Hippocampal formation (tissue), 2 donors: ENCODE measurements at places on chromosomes 5 and 9.

GRCh38 chr5:555058-555623 is 30.9 kb upstream of the SLC9A3 start:
- no peak for DNase-seq

DNA sequence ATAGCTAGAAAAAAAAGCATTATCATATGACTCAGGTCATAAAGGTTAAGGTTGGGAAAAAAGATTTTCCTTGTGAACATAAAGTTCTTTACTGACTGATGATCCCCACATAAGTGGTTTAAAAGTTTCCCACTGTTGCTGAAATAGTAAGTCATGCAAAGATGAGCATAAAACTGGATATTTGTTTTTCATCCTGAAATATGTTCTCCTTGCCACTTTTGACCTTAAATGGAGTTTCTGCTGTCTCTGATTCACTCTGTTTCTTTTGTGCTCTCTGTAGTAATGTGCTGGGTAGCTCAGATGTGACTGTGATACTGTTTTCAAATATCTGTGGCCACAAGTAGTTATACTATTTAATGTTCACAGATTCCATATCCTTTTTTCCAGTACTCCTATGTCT is 162.5 kb upstream of the GAS1 start:
- DNase-seq, result no peak

- DNase-seq, result no peak
These were observed 13.9 kb upstream of the FNIP1 start for GRCh38 chr5:131810510-131811249.

GRCh38 chr9:83588256-83588655 is 34.7 kb upstream of the IDNK start:
- DNase-seq, result no peak

DNA sequence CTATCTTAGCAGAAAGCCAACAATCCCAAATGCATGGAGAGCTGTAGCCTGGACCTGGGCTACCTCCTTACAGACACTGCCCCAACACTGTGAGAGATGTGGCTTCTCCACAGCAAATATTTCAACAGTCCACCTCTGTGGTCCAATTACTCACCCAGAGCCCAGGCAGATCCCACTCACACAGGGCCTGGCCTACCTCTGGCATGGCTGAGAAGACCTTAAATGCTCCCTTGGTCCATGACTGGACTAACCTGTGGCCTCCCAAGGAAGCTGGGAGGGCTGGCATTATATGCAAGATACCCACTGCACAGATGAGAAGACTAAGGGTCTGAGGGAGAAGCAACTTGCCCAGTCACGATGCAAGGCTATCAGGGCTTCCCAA is 22.8 kb upstream of the SLC25A51 start:
- DNase-seq, result no peak

DNA sequence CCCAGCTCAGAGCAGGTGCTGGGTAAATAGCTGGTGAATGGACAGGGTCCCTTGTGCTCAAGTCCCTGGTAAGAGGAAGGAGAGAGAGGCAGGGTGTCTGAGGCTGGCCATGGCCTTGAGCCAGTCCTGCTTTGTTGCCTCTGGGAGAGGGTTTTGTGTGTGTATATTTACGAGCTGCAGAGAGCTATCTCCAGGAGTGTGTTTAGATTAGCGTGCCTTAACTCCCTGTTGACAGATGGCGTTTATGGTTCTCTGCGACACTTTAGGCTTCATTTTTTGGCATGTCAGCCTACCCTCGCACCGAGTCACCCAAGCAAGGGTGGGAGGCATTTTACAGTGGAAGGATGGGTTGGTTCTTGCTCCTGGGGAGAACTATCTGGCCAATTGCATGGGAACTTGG is 22.2 kb downstream of the HMCN2 start:
- DNase-seq, result no peak

DNA sequence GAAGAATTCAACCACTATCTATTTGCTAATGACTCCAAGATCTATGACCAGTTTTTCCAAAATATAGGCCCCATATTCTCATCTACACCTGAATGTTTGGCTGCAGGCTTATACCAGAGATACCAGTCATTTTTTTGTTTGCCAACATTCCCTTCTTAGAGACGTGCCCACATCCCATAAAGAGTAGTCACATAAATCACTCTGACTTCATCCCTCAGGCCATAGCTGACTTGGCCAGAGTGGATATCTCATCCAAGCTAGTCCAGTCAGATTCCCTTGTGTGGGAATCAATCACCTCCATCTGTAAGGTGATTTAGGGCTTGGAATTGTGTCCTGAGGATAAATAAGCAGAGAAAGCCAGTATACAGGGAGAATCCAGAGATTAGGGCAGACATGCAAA is 124.3 kb upstream of the SLC24A2 start:
- no peak for DNase-seq

- no peak for DNase-seq
These were observed 59.1 kb upstream of the SH3GL2 start for GRCh38 chr9:17519761-17520160.

- no peak for DNase-seq
These were observed 143.9 kb downstream of the OR2K2 start for GRCh38 chr9:111186021-111186530.

GRCh38 chr9:86703346-86703745 is 244.0 kb downstream of the GAS1 start:
- no peak for DNase-seq

DNA sequence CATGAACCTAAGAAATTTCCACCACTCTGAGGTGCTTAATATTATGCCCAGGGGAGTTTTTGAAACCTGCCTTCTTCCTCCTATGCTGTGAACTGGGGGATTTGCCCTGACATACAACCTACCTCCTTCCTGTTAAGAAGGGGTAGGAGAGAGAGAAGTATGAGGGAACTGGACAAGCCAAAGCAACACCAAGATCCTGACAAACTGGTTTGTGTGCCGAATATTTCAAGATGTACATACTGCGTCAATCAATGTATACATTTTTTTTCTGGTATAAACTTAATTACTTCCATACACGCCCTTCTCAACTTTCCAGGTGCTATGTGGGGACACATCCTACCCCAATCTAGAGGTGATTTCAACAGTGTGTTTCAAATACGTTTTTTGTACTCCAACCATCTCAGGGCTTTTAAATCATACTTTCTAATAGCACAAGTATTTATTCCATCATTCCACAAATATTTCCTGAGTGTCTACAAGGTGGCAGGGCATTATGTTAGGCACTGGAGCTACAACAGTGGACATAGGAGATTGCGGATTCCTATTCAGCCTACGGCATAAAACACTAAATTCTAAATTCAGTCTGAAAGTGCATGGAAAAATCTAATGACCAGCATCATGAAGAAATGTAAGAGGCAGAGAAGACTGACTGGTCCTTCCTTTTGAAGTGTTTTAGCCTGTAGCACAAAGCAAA is 70.1 kb upstream of the IFNK start:
- no peak for DNase-seq

GRCh38 chr5:102971676-102972293 is 148.2 kb downstream of the GIN1 start:
- DNase-seq, result no peak

GRCh38 chr5:149030838-149031397 is 31.9 kb downstream of the SH3TC2 start:
- DNase-seq, result no peak

DNA sequence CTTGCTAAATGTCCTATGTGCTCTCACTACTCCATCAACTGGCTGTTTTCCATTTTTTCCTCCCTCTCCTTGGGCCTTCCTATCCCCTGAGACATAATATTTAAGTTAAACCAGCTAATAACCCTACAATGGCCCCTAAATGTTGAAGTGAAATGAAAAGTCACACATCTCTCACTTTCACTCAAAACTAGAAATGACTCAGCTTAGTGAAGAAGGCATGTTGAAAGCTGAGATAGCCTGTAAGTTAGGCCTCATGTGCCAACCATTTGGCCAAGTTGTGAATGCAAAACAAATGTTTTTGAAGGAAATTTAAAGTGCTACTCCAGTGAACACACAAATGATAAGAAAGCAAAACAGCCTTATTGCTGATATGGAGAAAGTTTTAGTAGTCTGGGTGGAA is 48.8 kb upstream of the CDH10 start:
- DNase-seq, result no peak

GRCh38 chr9:126471084-126471624 is 142.6 kb upstream of the LMX1B start:
- no peak for DNase-seq

- peak; percentile 67 for DNase-seq
These were observed 20.1 kb upstream of the TCERG1 start for GRCh38 chr5:146426853-146427618.

DNA sequence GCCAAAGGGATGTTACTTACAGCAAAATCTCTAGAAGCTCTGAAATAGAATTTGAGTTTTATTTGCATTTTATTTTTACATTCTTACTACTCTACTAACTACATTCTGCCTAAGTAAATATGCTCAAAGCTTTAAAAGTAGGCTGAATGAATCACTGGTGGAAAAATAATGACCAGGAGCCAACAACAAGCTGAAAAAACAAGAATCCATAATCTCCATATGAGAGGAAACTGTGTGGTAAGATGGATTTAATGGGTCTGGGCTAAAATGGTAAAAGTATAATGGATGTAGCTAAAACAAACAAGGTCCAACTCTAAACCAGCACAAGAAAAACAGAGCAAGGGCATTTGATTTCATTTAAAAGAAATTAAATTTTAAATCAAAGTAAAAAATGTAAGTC is 525.8 kb upstream of the FTMT start:
- no peak for DNase-seq

GRCh38 chr9:78239506-78239905 is 3.6 kb downstream of the CEP78 start:
- DNase-seq, result no peak

- no peak for DNase-seq
These were observed 161.4 kb downstream of the SLIT3 start for GRCh38 chr5:169139480-169140050.

DNA sequence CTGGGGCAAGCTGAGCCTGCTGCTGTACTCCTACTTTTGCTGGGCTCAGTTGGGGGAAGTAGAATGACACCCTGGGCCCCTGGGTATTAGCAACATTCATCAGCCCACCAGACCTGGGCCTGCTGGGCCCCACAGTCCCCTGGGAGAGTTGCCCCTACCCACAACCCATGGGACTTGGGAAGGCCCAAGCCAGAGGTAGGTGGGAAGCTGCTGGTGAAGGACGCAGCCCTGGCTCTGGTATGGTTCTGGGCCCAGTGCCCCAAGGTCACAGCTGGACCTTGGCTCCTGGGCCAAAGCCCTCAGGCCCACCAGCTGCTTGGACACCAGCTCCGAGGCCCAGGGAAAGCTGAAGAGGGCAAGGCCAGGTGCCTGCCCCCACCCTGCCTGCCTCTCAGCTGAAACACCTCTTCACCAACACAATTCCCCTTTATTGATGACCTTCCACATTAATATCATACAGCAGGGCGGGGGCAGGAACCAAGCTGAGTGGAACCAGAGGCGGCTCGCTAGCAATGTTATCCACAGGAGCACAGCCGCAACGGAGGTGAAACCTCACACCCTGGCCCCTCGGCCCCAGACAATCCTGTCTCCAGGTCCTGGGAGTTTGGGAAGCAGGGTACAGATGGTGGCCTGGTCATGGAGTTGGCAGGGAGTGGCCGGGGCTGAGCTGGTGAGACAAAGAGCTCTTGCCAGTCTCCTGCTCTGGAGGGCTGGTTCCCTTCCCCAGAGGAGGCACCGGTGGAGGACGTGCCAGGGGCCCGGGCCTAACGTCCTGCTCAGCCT is 13.7 kb downstream of the DOLPP1 start:
- no peak for DNase-seq

DNA sequence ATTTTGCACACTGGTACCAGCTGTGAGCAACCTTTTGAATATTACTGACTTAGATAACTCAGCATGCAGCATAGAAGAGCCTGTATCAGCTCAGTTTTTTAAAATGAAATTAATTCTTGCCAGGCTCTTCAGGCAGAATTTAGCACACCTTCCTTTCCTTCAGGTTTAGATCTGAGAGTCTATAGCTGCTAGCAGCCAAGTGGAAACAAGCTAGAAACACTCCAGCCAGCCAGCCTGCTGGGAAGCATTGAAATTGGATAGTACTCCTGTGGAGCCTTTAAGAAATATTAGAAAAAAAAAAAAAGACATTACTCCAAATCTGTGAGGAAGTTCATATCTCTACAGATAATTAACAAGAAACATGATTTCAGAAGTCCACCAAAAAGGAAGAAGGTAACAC is 812.2 kb downstream of the DTWD2 start:
- no peak for DNase-seq
